Activated CD8-positive, alpha-beta memory T cell treated with anti-CD3 and anti-CD28 coated beads, Interleukin-2, amount 10 ng/mL, durations not matched to agents 7 days and 5 days (primary cell): ENCODE measurements at places on chromosomes 2 and 18. TPM values are rescaled to one million over a fixed set of nuclear protein-coding genes. Genes with fewer than 3 reads are reported as not detected.

GRCh38 chr2:47664817-47665216 lies 118.1 kb upstream of the MSH6 start:
- no peak for DNase-seq

DNA sequence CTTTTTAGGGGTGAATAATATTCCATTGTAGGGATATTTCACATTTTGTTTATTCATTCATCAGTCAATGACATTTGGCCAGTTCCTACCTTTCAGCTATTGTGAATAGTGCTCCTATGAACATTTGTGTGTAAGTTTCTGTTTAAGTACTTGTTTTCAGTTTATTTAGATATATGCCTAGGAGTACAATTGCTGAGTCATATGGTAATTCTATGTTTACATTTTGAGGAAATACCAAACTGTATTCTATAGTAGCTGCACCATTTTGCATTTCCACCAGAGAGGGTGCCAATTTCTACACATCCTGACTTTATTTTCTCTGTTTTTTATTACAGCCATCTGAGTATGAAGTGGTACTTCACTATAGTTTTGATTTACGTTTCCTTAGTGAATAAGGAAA lies 54.4 kb upstream of the ZNF236 start:
- no peak for DNase-seq

- DNase-seq = peak; percentile 75
These were observed 22.5 kb upstream of the ACVR1 start for GRCh38 chr2:157898591-157898996.

Gene RPL31
- total RNA-seq = 1,324 TPM

Gene TXNDC2
- not detected for total RNA-seq
